ENCODE measurements at places on chromosomes 2 and 18.

GRCh38 chr2:71798266-71799012, 345.1 kb downstream of the DYSF start:
- H3K4me3 ChIP-seq, result no peak overlapping the region
- peaks cover 8% of the 10 kb centered on the region for H3K27me3 ChIP-seq
- no peak for DNase-seq
- no peaks in the 10 kb centered on the region for H3K36me3 ChIP-seq
- H3K4me1 ChIP-seq, result peaks cover 17% of the 10 kb centered on the region

- no peaks in the 10 kb centered on the region for H3K36me3 ChIP-seq
- H3K4me1 ChIP-seq, result no peaks in the 10 kb centered on the region
- H3K4me3 ChIP-seq, result no peak overlapping the region
- no peaks in the 10 kb centered on the region for H3K27me3 ChIP-seq
Measured at GRCh38 chr2:231429152-231429551, 33.6 kb downstream of the B3GNT7 start.

GRCh38 chr2:109472974-109473373, 140.8 kb downstream of the SEPTIN10 start:
- no peak for DNase-seq
- peak overlapping the region; percentile 30 for H3K27ac ChIP-seq
- H3K27me3 ChIP-seq, result no peaks in the 10 kb centered on the region
- peaks cover 49% of the 10 kb centered on the region for H3K4me1 ChIP-seq

DNA sequence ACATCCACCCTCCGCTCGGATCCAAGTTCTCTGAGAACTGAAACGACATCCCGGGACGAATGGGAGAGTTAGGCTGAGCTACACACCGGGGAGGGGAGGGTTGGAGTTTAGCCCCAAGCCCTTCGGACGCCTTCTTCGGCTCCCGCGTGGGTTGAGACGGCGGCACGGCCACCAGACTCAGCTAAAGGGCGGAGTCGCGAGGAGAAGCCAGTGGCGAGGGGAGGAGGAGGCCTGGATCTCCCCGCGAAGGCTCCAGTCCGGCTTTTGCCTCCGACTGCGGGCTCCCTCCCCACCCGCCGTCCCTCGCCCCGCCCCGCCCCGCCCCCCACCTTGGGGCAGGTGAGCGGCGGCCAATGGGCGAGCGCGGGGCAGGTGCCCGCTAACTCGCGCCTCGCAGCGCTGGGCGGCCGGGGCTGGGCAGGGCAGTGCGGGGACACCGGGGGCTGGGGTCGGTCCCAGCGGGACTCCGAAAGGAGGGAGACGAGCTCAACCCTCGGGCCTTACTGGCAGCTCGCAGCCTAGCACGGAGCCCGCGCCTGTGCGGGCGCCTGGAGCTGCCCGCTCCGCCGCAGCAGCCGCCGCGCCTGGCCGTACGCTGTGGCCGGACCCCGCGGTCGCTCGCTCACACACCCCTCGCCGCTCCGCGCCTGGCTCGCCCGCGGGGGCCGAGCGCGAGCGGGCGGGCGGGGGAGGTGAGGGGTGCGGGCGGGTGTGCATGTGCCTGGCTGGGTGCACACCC, at the start of gene EMX1:
TSS of gene EMX1 (plus strand) at position 382 of the 739 bp plus-strand sequence. CDS start at position 716, 334 bp downstream.
- peaks cover 58% of the 10 kb centered on the region for H3K4me1 ChIP-seq
- H3K27ac ChIP-seq, result no peak within 1 kb of the TSS
- no peaks in the 10 kb centered on the region for H3K36me3 ChIP-seq
- H3K4me3 ChIP-seq, result peak within 1 kb of the TSS; percentile 61
- DNase-seq, result no peak
- H3K27me3 ChIP-seq, result peaks cover 100% of the 10 kb centered on the region
